ENCODE measurements at places on chromosomes 1 and 21. TPM values are rescaled to one million over a fixed set of nuclear protein-coding genes. Genes with fewer than 3 reads are reported as not detected.
A peak's percentile ranks its signal among the peaks of the same experiment; 100 is the strongest.

- DNase-seq, result no peak
Observed at GRCh38 chr1:46703927-46704641, 14.8 kb downstream of the EFCAB14 start.

- peak; percentile 54 for DNase-seq
Observed at GRCh38 chr1:5915587-5916571, 76.3 kb downstream of the NPHP4 start.

GRCh38 chr1:12279003-12279402 lies 49.2 kb downstream of the VPS13D start:
- DNase-seq, result no peak

GRCh38 chr1:38063616-38064015 lies 17.0 kb upstream of the POU3F1 start:
- no peak for DNase-seq

DNA sequence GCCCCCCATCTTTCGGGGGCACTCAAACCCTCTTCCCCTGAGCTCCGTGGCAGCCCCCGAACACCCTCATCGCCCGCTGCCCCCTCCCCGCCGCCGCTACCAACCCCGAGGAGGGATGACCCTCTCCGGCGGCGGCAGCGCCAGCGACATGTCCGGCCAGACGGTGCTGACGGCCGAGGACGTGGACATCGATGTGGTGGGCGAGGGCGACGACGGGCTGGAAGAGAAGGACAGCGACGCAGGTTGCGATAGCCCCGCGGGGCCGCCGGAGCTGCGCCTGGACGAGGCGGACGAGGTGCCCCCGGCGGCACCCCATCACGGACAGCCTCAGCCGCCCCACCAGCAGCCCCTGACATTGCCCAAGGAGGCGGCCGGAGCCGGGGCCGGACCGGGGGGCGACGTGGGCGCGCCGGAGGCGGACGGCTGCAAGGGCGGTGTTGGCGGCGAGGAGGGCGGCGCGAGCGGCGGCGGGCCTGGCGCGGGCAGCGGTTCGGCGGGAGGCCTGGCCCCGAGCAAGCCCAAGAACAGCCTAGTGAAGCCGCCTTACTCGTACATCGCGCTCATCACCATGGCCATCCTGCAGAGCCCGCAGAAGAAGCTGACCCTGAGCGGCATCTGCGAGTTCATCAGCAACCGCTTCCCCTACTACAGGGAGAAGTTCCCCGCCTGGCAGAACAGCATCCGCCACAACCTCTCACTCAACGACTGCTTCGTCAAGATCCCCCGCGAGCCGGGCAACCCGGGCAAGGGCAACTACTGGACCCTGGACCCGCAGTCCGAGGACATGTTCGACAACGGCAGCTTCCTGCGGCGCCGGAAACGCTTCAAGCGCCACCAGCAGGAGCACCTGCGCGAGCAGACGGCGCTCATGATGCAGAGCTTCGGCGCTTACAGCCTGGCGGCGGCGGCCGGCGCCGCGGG lies 837 bp downstream of the FOXD3 start:
- no peak for DNase-seq

- no peak for DNase-seq
Observed at GRCh38 chr1:978835-979743, 2.8 kb downstream of the PERM1 start.

GRCh38 chr1:184740344-184740743 lies 14.3 kb downstream of the EDEM3 start:
- no peak for DNase-seq

GRCh38 chr1:155649676-155650075 lies 38.9 kb downstream of the YY1AP1 start:
- DNase-seq, result no peak

GRCh38 chr1:112030157-112030556 lies 40.7 kb upstream of the KCND3 start:
- DNase-seq, result no peak

- DNase-seq, result no peak
Observed at GRCh38 chr1:2255047-2255419, 26.9 kb downstream of the SKI start.

- no peak for DNase-seq
Observed at GRCh38 chr1:115445090-115445489, 107.0 kb upstream of the NGF start.

DNA sequence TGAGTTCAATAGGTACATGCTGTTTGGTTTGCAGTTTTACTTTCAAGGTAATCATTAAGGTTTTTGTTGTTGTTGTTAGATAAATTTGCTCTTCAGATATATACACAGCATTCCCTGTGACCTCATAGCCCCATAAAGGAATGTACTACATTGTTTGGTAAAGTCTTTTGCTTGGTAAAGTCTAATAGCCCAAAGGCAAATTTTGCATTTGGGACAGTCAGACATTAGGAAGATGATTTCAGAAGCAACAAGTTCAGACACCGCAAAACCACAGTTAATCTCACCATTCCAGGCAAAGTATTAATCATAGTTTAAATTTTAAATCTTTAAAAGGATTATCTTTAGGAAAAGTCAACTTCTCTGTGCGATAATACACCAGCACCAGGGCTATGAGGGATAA lies 32.6 kb upstream of the PYHIN1 start:
- DNase-seq, result no peak

DNA sequence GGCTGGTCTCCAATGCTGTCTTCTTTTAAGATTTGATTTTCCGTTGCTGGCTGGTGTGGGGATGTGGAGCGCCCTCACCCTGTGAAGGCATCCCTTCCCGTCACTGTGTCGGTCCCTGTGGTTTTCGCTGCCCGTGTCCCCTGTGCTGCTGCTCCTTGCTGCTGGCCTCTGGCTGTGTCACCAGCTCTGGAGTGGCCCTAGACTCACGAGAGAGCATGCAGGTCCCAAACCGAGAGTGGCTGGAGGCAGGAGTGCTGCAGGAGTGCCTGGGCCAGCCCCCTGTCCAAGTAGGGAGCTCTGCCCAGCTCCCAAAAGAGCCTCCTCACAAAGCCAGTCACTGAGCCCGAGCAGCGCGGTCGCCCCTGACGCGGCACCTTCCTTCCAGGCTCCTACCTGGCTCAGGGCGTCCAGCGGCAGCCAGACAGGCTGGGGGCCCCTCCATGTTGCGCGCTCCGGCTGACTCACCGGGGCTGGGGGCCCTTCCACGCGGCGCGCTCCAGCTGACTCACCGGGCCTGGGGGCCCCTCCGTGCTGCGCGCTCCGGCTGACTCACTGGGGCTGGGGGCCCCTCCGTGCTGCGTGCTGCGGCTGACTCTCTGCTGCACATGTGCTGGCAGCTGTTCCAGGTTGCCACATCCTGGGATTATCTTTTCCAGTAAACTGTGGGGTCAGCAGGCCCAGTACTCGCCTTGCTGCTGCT lies 106.7 kb upstream of the COL6A1 start:
- peak; percentile 93 for DNase-seq

DNA sequence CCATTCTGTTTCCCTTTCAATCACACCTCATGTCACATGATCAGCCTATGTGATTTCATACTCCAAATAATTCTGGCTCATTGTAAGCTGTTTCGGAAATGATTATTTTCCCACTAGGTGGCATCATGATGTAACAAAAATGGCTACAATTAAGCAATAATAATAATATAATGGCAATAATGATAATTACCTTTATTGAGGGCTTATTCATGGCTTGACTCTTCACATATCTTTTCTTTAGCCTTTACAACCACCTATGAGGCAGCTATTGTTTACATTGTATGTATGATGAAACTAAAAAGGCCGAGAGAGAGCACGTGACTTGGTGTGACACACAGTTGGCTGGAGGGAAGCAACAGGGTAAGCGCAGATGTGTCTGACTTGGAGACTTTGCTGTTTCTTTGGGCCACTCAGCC lies 12.5 kb upstream of the KPRP start:
- peak; percentile 54 for DNase-seq

GRCh38 chr1:182111496-182111895 lies 50.0 kb upstream of the ZNF648 start:
- no peak for DNase-seq

DNA sequence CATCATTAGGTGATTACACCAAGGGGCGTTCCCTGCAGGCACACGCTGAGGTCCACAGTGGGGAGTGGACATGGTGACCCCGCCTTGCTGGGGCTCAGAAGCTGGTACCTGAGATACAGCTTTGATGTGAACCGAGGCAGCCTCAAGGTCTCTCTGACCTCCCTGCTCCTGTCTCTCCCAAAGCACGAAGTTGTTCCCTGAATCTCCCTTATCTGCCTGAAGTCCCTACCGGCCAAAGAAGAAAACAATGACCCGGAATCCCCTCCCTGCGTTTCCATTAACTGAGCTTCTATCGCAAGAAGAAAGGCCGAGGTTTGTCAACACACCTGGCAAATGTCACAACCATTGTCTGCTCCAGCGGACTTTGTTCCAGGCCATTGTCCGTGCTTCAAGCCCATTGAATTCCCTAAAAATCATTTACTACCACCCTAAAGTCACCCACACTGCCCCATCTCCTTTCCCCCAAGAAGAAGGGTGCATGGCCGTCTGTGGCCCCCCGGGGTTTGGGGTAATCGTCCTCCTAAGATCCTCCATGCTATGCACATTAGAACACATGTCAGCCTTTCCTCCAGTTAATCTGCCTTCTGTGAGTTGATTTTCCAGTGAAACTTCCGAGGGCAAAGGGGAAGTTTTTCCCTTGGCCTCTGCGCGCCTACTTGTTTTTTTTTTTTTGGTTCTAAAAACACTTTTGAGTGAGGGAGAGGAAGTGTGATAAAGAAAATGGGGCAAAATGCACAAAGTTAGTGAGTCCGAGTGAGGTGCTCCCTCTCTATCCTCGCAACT lies 48.1 kb upstream of the COL18A1 start:
- no peak for DNase-seq

GRCh38 chr1:65791396-65791795 lies 1.3 kb upstream of the PDE4B start:
- DNase-seq, result no peak

- DNase-seq, result no peak
Observed at GRCh38 chr1:232134365-232134764, 495.6 kb downstream of the SIPA1L2 start.

- DNase-seq, result peak; percentile 23
Observed at GRCh38 chr1:53617382-53617781, 121.6 kb downstream of the GLIS1 start.

- DNase-seq, result no peak
Observed at GRCh38 chr1:204180133-204180532, 14.0 kb upstream of the REN start.

DNA sequence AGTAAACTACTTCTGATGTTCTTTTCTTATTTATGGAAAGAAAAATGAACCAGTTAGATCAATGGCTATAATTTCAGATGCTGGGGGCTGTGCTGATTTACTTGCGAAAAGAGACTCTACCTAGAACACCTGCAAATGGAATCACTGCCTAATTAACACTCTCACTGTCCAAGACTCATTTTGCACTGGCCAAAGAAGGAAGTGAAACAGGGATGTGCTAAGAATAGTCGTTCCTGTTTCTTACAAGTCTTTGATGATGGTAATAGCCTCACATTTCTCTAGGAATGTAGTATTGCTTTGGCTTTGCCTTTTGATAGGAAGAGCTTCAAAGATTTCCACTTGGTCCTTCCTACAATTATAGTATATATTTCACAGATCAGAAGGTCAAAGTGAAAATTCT lies 12.7 kb upstream of the TSNAX start:
- DNase-seq, result no peak

DNA sequence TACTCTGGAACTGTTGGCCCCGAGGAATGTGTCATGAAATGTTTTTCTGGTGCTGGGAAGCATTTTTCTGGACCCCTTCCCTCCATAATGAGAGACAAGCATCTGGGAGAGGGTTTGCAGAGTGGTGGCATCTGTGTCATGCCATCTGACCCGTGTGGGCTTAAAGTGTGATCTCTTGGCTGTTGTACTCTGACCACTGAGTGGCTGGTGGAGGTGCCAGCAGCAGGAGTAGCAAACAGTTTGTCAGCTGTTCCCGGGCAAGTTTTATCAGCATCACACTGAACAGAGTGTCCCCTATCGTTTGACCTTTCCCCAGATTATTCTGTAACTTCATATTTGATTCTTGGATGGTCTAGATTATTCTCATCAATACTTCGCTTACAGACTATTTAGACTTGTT lies 150.1 kb downstream of the HHAT start:
- DNase-seq, result no peak

GRCh38 chr1:32241001-32241763 lies 5.8 kb upstream of the FAM167B start:
- DNase-seq, result peak; percentile 25

GRCh38 chr1:193090865-193091264 lies 14.3 kb downstream of the GLRX2 start:
- no peak for DNase-seq

- DNase-seq, result peak; percentile 60
Observed at GRCh38 chr1:108502624-108503023, 52.5 kb downstream of the NBPF6 start.

The FCGR3A gene
- total RNA-seq, result not detected

The FCMR gene
- 1.3 TPM for total RNA-seq

The AMY2A gene
- not detected for total RNA-seq

The RGS8 gene
- total RNA-seq, result not detected

The TCP10L gene
- total RNA-seq, result not detected

The TRPM2 gene
- total RNA-seq, result 0.05 TPM

The BCAR3 gene
- total RNA-seq, result 26.8 TPM

The FAM3B gene
- not detected for total RNA-seq

The KIF17 gene
- 5.7 TPM for total RNA-seq

The DENND2C gene
- 2.0 TPM for total RNA-seq

The APOBEC4 gene
- total RNA-seq, result not detected

The ATP1A4 gene
- not detected for total RNA-seq

The RPS6KA1 gene
- 1.5 TPM for total RNA-seq

The MCOLN3 gene
- 0.42 TPM for total RNA-seq

The LGR6 gene
- not detected for total RNA-seq

Data from HFFc6 (cell line).